NCI-H146 (cell line): ENCODE measurements at places on chromosomes 1 and 21.

- no peak for DNase-seq
Measured at GRCh38 chr1:101506541-101507164, 269.8 kb downstream of the S1PR1 start.

DNA sequence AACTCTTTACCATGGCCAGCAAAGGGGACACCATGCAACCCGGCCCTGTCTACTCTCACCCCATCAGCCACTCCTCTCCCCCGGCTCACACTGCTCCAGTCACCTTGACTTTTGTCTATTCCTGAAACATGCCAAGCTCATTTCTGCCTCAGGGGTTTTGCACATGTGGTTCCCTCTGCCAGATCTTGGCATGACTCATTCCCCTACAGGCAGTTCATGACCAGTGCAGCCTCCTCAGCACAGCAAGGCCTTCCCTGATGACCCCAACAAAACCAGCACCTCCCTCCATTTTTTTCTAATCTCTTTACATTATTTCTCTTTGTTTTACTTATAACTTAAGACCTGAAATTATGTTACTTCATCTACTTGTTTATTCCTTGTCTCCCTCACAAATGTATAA is 58.6 kb upstream of the GJB5 start:
- DNase-seq = no peak

DNA sequence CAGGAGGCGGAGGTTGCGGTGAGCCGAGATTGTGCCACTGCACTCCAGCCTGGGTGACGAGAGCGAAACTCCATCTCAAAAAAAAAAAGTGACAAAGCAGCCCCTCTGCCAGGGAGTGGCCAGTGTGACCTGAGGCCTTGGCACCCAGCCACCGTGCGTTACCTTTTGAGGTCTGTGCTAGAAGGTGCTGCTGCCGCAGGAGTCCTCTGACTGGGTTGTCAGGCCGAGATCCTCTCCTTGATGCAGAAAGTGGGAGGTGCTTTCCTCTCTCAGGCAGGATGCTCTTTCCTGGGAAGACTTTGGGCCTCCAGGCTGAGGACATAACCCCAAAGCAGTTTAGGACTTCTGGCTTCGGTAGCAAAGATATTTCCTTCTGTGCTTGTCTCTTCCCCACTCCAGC is 280.5 kb upstream of the VAMP3 start:
- no peak for DNase-seq

DNA sequence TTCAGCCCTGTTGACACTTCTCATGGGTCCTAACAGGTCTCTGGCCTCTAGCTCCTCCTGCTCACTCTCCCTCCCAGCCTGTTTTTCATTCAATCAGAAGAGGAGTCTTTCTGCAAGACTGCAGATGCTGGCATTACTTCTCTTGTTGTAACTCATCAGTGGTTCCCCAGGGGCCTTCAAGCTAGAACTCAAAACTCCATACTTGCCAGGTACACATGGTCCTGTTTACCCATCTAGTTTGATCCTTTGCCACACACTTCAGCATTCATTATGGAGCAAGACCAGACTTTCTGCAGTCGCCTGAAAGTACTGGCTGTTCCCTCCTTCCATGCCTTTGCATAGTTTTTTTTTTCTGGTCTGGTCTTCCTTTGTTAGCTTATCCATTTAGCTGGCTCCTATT is 47.9 kb downstream of the SERBP1 start:
- no peak for DNase-seq

- no peak for DNase-seq
Measured at GRCh38 chr1:223425550-223425949, 32.3 kb downstream of the CCDC185 start.

GRCh38 chr1:210587566-210587965 is 258.9 kb downstream of the HHAT start:
- no peak for DNase-seq

DNA sequence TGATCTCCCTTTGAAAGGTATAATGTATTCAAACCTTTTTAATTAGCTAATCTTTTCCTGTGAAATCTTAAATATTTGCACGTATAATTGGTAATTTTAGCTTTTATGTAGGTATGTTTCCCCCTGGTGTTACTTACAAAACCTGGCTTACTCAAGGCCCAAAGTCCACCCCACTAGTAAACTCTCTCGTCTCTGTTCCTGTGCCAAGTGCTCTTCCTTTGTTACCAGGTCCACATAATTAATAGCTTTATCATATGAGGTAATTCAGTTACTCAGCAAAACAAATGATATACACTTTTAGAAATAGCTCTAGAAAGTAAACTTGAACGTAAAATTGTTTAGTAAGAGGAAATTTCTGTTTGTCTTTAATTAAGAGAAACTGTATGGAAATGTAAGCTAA is 36.7 kb downstream of the NFIA start:
- no peak for DNase-seq

DNA sequence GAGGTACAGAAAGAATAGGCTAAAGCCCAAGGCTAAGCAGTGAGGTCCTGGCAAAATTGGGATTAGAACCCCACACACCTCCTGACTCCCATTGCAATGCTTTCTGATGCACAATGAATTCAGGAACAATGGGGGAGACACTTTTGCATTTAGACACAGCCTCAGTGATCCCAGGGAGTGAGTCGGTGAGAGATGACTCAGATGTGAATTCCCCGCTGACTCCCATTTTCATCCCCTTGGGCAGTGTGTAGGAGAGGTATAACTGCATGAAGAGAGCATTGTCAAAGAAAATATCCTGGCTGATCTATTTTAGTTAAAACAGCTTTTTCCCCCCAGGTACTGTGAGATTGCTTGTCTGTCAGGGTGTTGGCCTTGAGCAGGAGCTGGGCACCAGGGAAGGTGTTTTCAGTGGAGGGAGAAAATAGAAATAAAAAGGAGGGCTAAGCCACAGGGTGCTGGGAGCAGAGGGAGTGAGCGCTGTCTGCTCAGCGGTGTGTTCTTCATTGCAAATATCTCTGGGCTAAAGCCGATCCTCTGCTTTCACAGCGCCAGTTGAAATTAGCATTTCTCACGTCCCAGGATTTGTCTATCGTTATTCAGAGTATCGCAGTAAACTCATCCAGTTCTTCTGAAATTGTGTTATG is 247.7 kb upstream of the PTBP2 start:
- no peak for DNase-seq

DNA sequence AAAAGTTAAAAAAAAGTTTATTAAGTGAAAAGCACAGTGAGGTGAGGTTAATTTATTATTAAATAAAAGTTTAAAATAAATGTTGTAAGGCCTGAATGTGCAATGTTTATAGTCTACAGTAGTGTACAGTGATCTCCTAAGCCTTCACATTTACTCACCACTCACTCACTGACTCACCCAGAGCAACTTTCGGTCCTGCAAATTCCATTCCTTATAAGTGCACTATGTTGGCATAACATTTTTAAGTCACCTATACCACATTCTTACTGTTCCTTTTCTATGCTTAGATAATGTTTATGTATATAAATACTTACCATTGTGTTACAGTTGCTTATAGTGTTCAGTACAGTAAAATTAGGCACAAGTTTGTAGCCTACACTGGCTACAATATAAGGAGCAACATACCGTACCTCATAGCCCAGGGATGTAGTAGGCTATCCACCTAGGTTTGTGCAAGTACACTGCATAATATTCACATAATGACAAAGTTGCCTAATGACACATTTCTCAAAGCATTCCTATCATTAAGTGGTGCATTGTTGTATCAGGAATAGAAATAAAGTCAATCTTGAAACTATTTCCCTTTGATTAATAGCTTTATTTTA is 426.5 kb upstream of the BRINP3 start:
- no peak for DNase-seq

- DNase-seq = no peak
Measured at GRCh38 chr21:42534421-42535378, 21.0 kb downstream of the SLC37A1 start.
